Activated CD4-positive, CD25-positive, alpha-beta regulatory T cell treated with anti-CD3 and anti-CD28 coated beads, Interleukin-2, amount 50 U/mL, for 16 hours (primary cell): ENCODE measurements at places on chromosomes 4 and X.

- DNase-seq = no peak
These were observed 8.5 kb downstream of the FRMD7 start for GRCh38 chrX:132119283-132119682.

DNA sequence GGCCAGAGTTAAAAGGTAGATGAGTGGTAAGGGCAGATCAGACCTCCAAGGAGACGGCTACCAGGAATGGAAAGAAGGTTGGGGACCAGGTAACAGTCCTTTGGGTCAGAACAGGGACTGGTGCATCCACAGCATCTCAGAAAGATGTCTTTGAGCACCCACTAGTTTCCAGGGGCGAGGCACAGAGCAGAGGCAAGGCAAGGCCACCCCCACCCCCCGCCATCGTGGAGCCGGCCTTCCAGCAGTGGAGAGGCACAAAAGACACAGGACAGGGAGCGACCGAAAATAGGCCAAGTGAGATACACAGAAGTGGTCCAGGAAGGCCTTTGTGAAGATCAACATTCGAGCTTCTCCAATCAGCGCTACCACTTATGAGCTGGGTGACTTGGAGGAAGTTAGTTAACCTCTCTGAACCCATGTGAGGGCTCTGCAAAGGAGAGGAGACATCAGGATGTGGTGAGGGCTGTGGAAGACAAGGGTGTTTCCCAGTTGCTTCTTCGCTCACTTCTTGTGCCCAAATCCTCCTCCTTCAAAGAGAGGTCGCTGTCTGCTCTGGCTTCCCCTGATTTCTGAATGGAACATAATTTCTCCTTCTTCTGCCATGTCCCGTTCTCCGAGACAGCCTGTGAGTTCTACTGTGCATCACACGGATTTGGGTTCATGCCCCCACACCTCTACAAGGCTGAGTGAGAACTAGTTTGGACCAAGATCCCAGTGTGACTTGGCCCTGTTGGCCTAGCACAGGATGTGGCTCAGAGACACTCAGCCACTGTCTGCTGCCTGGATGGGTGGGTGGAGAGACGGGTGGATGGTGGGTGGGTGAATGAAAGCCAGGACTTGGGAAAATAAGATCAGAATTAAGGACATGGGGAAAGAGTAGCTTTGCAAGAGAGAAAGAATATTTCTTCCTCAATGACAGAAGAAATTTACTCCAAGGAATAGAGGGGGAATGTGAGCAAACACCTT is 16.7 kb upstream of the MSX1 start:
- no peak for DNase-seq

GRCh38 chrX:94551831-94552230 is 877.8 kb downstream of the FAM133A start:
- DNase-seq = no peak

- no peak for DNase-seq
These were observed 161.6 kb upstream of the GPC4 start for GRCh38 chrX:133576876-133577275.

DNA sequence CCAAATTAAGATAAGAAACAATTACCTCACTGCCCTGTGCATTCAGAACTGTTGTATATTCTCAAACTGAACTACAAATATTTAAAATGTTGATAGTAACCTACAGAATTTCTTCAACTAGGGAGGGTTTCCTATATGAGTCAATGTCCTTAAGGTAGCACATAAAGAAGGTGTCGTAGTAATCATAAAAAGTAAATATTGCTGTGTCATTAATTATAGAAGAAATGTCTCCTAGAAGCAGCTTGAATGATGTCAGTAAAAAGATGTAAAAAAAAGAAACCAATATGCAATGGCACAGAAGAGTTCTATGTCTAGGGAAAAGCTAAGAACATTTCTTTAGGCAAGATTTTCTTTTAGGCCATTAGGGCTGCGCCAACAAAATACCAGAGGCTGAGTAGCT is 559.6 kb upstream of the EPHA5 start:
- no peak for DNase-seq

- no peak for DNase-seq
These were observed 118.5 kb downstream of the IRF2 start for GRCh38 chr4:184355857-184356256.

DNA sequence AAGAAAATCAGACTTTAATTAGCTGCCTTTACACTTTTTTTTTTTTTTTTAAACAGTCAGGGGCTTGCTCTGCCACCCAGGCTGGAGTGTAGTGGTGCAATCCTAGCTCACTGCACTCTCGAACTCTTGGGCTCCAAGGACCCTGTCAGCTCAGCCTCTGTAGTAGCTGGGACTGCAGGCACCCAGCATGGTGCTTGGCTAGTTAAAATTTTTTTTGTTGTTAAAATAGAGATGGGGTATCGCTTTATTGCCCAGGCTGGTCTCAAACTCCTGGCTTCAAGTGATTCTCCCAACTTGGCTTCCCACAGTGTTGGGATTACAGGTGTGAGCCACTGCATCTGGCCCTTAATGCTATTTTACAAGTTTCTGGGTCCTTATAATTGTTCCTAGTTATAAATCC is 359.1 kb downstream of the SPRY1 start:
- no peak for DNase-seq

- DNase-seq = no peak
These were observed 57.0 kb upstream of the SORCS2 start for GRCh38 chr4:7135389-7135746.

- no peak for DNase-seq
These were observed 97.0 kb downstream of the SOWAHB start for GRCh38 chr4:76800902-76801301.

- DNase-seq = no peak
These were observed 24.2 kb downstream of the GPC4 start for GRCh38 chrX:133391111-133391510.

DNA sequence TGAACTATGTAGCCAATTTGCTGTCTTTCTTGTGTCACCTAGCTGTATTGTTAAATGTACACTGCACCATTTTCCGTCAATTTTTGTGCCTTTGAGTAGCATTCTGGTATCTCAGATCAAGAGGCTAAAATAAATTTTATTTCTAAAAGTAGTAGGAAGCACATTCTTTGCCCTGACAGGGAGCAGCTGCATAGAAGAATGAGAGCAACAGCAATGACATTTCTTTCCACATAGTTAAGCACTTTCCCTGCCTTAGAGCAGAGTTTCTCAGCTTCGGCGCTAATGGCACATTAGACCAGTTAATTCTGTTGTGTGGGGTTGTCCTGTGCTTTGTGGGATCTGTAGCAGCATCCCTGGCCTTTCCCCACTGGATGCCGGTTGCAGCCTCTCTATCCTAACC is 173.9 kb downstream of the CHIC2 start:
- DNase-seq = no peak

DNA sequence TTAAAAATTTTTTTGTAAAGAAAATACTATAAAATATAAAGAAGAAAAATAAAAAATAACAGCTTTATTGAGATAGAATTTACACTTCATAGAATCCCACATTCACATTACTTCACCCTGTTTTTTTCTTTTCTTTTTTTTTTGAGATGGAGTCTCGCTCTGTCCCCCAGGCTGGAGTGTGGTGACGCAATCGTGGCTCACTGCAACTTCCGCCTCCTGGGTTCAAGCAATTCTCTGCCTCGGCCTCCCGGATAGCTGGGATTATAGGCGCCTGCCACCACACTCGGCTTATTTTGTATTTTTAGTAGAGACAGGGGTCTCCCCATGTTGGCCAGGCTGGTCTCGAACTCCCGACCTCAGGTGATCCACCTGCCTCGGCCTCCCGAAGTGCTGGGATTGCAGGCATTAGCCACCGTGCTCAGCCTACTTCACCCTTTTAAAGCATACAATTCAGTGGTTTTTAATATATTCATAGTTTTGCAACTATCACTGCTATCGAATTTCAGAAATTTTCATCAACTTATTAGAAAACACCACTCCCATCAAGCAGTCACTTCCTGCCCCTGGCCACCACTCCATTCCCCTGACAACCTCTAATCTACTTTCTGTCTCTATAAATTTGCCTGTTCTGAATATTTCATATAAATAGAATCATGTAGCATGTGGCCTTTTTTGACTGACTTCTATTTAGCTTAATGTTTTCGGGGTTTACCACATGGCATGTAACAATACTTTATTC is 48.7 kb downstream of the TMEM131L start:
- no peak for DNase-seq

DNA sequence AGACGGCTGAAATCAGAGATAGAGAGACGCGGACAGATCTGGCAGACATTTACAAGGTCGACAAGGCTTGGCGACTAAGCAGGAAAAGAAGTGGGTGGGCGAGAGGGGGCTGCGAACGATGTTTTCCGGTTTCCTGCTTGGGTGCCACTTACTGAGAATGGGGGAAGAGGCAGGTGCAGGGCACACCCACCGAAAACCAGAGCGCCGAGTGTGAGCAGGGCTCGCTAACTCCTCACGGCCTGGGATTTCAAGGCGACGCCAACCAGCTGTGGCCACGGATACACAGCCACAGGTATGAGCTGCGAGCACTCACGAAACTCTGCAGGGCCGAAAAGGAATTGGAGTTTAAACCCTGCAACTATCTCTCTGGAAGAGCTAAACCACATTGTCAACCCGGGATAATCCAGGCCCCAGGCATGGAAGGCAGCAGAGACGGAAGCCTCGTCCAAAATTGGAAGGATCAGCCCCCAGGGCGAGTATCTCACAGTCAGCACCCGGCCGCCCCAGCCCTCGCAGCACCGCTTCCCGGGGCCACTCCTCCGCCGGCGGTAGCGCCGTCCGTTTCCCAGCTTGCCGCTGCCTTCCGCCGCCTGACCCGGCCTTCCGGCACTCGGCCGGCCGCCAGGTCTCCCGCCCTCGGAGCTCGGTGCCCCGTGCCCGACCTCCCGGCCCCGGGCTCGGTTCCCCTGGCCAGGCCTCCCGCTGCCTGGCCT is 778 bp downstream of the CASP3 start:
- DNase-seq = peak; percentile 2

GRCh38 chr4:154779362-154779947 is 1.6 kb upstream of the RBM46 start:
- DNase-seq = no peak

DNA sequence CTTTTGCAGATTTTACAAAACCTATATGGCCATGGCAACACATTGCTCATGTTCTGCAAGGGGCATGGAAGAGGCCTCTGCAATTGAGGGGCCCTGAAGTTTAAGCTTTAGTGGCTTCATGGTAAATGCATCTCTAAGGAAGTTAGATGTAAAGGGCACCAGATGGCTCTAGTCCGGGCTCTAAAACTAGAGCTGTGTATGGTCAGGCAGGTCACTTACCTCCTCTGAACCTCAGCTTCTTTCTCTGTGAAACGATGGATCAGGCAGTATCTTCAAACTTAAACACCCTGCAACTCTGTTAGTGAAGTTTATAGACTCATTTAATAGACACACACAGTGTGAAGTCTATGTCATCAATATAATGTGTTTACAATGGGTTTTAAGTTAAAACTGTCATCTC is 10.0 kb downstream of the MAGEB17 start:
- DNase-seq = no peak

GRCh38 chr4:38672397-38673129 is 8.6 kb downstream of the KLF3 start:
- no peak for DNase-seq

DNA sequence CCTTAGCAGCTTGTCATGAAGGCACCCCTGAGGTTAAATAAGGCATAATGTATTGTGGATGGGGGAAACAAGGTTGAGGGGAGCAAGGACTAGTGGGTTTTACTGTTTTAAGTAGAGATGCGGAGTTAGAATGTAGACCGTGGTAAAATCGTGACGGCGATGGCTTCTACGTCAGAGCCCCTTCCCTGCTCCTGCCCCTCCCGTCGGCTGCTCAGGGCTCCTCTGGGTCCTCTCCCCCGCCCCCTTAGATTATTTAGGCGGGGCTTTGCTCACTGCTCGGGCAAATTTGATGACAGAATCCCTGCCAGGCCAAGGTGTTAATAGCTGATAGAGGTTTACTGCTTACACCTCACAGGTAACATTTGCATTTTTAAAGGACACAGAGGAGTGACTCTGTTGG is 2.3 kb downstream of the FRMPD3 start:
- DNase-seq = no peak

DNA sequence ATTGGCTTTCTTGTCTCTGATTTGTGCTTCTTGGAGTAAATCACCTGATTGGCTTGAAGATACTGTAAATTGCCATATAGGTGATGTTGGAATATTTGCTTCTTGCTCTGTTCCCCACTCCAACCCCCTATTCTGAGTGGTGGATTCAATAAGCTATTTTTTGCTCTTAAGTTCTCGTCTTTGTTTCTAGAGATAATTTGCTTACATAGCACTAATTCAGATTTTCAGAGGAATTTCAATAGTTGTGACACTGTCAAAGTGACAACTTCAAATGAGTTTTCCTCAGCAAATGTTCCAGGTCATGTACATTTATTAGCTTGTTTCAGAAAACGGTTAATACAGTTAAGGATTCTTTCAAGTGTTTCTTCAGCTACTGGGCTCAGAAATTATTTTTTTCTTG is 18.6 kb downstream of the LANCL3 start:
- no peak for DNase-seq

DNA sequence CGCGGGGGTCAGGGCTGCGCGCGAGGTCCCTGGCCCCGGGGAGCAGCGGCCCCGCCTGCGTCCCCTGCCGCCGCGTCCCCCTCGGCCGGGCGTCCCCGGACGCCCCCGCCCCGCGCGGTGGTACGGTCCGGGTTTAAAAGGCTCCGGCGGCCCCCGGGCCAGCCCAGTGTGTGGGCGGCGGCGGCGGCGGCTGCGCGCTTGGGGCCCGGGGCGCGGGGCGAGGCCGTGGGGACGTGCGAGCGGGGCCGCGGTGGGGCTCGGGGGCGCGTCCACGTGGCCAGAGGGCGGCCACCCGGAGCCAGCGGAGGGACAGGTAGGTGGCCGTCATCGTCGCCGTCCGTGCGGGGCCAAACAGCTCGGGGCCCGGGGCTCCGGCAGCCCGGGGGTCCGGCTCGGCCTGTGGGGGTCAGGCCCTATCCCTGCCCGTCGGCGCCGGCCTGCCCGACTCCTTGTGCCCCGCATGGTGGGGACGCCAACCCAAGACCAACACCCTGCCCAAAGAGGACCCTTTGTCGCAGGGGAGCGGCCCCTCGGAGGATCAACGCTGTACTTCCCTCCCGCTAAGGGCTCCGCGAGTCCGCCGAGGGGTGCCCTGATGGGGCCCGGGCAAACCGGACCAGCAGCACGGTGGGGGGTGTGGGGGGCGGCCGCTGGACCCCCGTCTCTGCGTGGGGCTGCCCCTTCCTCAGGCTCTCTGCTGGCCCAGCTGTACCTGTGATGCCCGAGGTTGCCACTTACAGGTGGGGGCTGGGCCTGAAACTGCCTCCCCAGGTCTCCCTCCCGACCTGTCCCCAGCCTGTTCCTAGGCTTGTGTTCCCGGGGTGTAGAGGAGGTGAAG is at the start of gene PLXNA3:
TSS of gene PLXNA3 (plus strand) at position 166 of the 838 bp plus-strand sequence. CDS start 1,903 bp downstream, outside the sequence.
- DNase-seq = peak; percentile 39

- DNase-seq = no peak
These were observed 377.0 kb downstream of the PDGFC start for GRCh38 chr4:156594624-156595023.

GRCh38 chr4:182913036-182913435 is 4.2 kb downstream of the DCTD start:
- no peak for DNase-seq
